ENCODE measurements at places on chromosomes 2 and 18. TPM values are rescaled to one million over a fixed set of nuclear protein-coding genes. Genes with fewer than 3 reads are reported as not detected.
A peak's percentile ranks its signal among the peaks of the same experiment; 100 is the strongest.

GRCh38 chr2:217951091-217951490 lies 51.7 kb downstream of the TNS1 start:
- peak; percentile 22 for DNase-seq

The UGT1A10 gene
- total RNA-seq: 0.45 TPM

The C2orf15 gene
- total RNA-seq: 0.23 TPM

The ZRANB3 gene
- 2.9 TPM for total RNA-seq

- no peak for DNase-seq
Measured at GRCh38 chr2:238023608-238024007, 37.2 kb upstream of the SCLY start.

Measured in left lobe of liver (tissue), 2 donors.